ENCODE measurements at places on chromosomes 2 and 18. TPM values are rescaled to one million over a fixed set of nuclear protein-coding genes. Genes with fewer than 3 reads are reported as not detected.

GRCh38 chr2:233379034-233379433, 24.7 kb downstream of the DGKD start:
- no peak overlapping the region for H3K27ac ChIP-seq
- no peaks in the 10 kb centered on the region for H3K27me3 ChIP-seq
- no peaks in the 10 kb centered on the region for H3K4me1 ChIP-seq
- DNase-seq: no peak
- H3K4me3 ChIP-seq: no peak overlapping the region

STARD6 gene
- total RNA-seq: not detected

DNA sequence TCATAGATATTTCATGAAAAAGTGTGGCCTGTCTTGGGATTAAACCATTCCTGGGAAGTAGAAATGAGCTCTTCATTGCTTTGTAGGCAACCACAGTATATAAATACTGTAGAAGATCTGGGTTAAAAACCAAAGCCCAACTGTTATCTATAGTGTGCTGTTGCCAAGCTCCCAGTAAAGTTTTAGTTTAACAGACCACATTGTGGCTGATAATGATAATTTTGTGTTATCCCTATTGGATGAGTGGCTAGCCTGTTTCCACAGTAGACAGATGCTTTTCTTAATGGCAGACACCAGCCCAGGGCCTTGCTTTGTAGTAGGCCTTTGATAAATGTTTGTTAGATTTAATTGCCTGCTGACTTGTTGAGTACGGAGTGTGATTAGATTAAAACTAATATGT, 52.1 kb downstream of the FMNL2 start:
- H3K27ac ChIP-seq: no peak overlapping the region
- H3K4me1 ChIP-seq: no peaks in the 10 kb centered on the region
- H3K36me3 ChIP-seq: no peaks in the 10 kb centered on the region
- no peaks in the 10 kb centered on the region for H3K27me3 ChIP-seq
- DNase-seq: no peak
- H3K4me3 ChIP-seq: no peak overlapping the region

VWC2L gene
- not detected for total RNA-seq

GLI2 gene
- total RNA-seq: 0.39 TPM

DNA sequence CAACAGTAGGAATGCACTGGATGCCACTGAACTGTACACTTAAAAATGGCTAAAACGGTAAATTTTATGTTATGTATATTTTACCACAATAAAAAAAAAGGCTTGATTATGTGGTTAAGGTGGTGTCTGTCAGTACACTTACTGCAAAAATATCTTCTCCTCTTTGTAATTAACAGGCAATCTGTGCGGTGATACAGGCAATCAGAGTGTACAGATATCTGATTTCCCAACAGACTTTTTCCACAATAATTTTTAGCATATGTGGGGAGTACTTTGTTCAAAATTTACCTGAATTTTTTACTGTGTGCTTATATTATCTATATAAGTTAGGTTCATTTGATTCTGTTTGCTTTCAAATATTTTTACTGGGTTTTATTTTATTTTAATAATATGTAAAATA, 175.0 kb upstream of the PGAP1 start:
- no peak for DNase-seq
- H3K27ac ChIP-seq: no peak overlapping the region
- H3K27me3 ChIP-seq: no peaks in the 10 kb centered on the region
- H3K36me3 ChIP-seq: no peaks in the 10 kb centered on the region

KCNG2 gene
- 0.16 TPM for total RNA-seq

DNA sequence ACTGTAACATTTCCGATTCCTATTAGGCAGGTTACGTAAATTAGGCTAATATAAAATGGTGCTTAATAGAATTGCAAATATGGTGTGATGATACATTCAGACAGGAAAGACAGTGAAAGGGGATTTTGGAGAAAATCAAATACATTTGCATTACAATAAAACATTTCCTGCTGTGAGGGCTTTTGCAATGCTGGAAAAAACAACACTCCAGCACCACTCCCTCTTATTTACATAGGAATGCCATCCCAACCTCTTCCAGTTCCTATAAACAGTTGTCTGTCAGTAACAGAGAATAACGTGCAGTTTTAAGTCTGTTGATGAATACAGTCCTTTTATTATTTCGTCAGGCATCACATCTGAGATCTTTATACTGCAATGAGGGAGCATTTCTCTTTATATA, 298.8 kb upstream of the FANCL start:
- no peak overlapping the region for H3K4me3 ChIP-seq
- no peaks in the 10 kb centered on the region for H3K36me3 ChIP-seq
- no peak overlapping the region for H3K27ac ChIP-seq
- DNase-seq: no peak
- H3K4me1 ChIP-seq: no peaks in the 10 kb centered on the region
- H3K27me3 ChIP-seq: peaks cover 3% of the 10 kb centered on the region

- no peaks in the 10 kb centered on the region for H3K36me3 ChIP-seq
- H3K27ac ChIP-seq: no peak overlapping the region
- H3K4me3 ChIP-seq: no peak overlapping the region
- H3K4me1 ChIP-seq: no peaks in the 10 kb centered on the region
Measured at GRCh38 chr2:50431958-50432650, 599.8 kb downstream of the NRXN1 start.

DNA sequence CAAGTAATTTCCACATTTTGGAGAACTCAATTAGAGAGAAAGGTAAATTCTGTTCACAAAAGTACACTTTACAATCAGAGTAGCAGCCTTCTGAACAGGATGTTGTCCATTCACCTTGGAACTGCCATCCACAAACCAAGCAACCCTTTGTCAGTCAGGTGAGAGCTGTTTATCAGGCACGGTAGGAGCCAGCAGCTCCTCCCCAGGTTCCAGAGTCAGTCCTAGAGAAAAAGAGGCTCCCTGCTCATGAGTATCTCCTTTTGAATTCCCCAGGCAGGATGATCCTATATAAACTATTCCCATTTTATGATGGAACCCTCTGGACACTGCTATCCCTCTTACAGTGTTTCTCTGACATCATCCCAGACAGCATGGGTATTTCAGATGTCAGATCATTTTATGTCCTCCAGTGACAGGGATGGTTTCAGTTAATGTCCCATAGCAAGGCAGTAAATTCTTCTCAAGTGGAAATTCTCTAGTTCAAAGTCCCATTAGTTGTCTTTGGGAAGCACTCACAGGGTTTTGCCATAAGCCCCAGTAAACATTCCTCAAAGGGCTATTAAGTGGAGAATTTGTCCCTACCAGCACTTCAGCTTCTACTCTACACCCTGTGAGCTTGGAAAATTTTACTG, 34.5 kb upstream of the CSRNP3 start:
- no peak overlapping the region for H3K27ac ChIP-seq
- DNase-seq: no peak

- no peaks in the 10 kb centered on the region for H3K4me1 ChIP-seq
- H3K27me3 ChIP-seq: no peaks in the 10 kb centered on the region
- H3K27ac ChIP-seq: no peak overlapping the region
- no peaks in the 10 kb centered on the region for H3K36me3 ChIP-seq
- no peak overlapping the region for H3K4me3 ChIP-seq
Measured at GRCh38 chr2:103529798-103530502, 768.1 kb downstream of the TMEM182 start.

- no peak overlapping the region for H3K4me3 ChIP-seq
- no peaks in the 10 kb centered on the region for H3K4me1 ChIP-seq
- no peaks in the 10 kb centered on the region for H3K27me3 ChIP-seq
Measured at GRCh38 chr2:109102588-109103233, 26.3 kb upstream of the SH3RF3 start.

DNA sequence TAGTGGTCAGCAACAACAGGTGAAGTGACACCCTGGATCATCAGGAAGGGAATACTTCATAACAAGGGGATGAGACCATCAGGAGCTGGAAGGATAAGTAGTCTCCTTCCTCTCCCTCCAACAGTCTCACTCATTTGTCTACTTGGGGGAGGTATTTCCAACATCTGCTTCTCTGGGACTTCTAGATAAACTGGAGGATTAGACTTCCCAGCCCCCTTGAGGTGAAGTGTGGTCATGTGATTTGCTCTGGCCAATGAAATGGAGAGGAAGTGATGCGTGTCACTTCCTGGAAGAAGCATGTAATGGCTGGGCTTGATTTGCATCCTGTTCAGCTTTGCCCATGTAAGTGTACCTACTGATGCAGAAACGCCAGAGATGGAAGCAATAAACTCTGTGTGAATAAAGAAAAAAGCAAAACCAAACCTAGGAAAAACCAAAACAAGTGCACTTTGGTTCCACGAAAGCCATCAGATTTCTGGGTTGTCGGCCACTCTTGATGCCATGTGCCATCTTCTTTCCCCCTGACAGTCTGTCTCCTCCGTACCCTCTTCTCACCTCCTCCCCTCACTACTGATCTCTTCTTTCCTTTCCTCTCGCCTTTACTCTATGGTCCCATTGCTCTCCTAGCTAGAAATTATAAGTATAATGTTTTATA, 76.1 kb upstream of the DNMT3A start:
- no peaks in the 10 kb centered on the region for H3K4me1 ChIP-seq
- no peak overlapping the region for H3K4me3 ChIP-seq
- no peak overlapping the region for H3K27ac ChIP-seq

DNA sequence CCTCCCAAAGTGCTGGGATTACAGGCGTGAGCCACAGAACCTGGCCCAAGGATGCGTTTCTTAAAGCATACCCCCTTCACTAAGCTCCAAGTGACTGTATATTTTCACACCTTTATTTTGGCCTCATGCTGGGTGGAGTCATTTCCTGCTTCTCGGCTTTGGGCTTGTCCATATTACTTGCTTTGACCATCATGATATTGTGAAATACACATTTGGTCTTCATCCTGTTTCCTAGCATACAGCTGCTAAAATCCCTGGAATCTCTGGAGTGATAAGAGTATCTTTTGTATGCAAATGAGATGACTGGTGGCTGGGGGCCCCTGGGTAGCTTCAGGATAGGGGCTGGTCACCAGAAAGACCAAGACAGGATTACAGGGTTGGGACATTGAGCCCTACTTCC, 17.6 kb upstream of the COLEC12 start:
- no peak overlapping the region for H3K4me3 ChIP-seq
- no peaks in the 10 kb centered on the region for H3K36me3 ChIP-seq
- DNase-seq: no peak
- no peak overlapping the region for H3K27ac ChIP-seq
- H3K27me3 ChIP-seq: no peaks in the 10 kb centered on the region

BOD1L2 gene
- total RNA-seq: not detected

C2orf66 gene
- not detected for total RNA-seq

DNA sequence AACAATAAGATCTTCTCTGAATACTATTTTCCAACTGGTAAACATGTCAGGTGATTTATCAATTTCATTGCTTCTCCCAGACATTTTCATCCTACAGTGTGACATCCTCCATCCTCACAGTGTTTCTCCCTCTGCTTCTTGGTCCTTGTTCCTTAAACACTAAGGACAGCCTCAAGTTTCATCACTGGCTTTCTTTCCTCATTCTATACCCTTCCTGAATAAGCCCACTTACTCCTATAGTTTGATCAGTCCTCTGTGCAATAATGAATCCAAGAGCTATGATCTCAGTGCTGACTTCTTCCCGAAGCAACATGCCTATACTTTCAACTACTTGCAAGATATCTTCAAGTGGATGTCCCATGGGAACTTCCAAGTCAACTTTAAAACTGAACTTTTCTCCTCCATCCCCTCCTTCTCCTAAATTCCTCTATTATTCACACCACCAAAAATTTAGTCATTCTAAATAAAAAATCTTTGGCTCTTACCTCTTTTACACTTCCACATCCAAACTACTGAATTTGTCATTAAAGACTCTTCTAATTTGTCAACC, 87.6 kb downstream of the FAM228A start:
- no peaks in the 10 kb centered on the region for H3K27me3 ChIP-seq
- no peaks in the 10 kb centered on the region for H3K4me1 ChIP-seq
- no peak overlapping the region for H3K4me3 ChIP-seq
- no peak overlapping the region for H3K27ac ChIP-seq
- DNase-seq: no peak

CENPA gene
- total RNA-seq: 1.5 TPM

- no peak for DNase-seq
- no peak overlapping the region for H3K4me3 ChIP-seq
- H3K27ac ChIP-seq: no peak overlapping the region
- no peaks in the 10 kb centered on the region for H3K4me1 ChIP-seq
Measured at GRCh38 chr2:55917117-55917516, 6.5 kb downstream of the EFEMP1 start.

DNA sequence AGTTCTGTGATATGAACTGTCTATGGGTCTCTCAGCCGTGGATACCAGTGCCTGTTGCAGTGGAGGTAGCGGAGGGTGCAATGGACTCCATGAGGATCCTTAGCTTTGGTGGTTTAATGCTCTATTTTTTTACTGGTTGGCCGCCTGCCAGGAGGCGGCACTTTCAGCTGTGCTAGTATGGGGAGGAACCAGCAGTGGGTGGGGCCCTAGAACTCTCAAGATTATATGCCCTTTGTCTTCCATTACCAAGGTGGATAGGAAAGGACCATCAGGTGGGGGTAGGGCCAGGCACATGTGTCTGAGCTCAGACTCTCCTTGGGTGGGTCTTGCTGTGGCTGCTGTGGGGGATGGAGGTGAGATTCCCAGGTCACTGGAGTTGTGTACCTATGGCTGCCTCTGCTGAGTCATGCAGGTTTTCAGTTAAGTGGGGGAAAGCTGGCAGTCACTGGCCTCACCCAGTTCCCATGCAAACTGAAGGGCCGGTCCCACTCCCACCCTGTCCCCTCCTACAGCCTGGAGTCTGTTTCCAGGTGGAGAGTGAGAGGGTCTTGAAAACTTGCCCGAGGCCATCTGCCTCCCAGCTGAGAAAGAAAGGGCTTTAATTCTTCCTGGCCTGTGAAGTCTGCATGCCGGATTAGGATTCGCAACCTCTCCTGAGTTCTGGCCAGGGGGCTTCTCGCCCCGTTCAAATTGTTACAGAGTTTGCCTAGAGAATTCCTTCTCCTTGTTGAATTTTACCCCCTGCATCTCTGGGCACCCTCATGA, 14.5 kb downstream of the KCNS3 start:
- no peaks in the 10 kb centered on the region for H3K27me3 ChIP-seq
- no peaks in the 10 kb centered on the region for H3K4me1 ChIP-seq
- no peak for DNase-seq

DNA sequence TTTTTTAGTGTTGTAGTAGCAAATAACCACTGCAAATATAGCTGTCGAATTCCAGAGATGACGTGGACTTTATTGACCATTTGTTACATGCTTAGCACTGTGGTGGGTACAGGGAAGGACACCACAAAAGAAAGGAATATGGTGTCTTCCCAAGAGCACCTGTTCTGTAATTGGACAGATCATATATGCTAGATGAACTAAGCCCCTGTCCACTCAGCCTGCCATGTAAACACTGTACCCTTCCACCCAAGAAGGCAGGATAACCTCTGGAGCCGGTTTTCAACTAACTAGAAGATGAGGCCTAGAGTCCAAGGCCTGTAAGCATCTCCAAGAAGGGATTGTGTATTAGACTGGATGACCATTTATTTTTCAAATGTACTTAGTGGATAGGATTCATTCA, 44.1 kb downstream of the COX7A2L start:
- no peaks in the 10 kb centered on the region for H3K4me1 ChIP-seq
- no peaks in the 10 kb centered on the region for H3K27me3 ChIP-seq
- H3K36me3 ChIP-seq: peaks cover 77% of the 10 kb centered on the region
- DNase-seq: no peak

GRCh38 chr2:62313449-62314227, 117.7 kb downstream of the B3GNT2 start:
- H3K27ac ChIP-seq: peak overlapping the region; percentile 22
- DNase-seq: no peak
- peaks cover 10% of the 10 kb centered on the region for H3K4me1 ChIP-seq
- H3K27me3 ChIP-seq: no peaks in the 10 kb centered on the region

- no peak for DNase-seq
- H3K27ac ChIP-seq: no peak overlapping the region
- no peaks in the 10 kb centered on the region for H3K36me3 ChIP-seq
- no peaks in the 10 kb centered on the region for H3K4me1 ChIP-seq
Measured at GRCh38 chr18:8121942-8122480, 487.2 kb upstream of the RAB12 start.

- H3K4me3 ChIP-seq: no peak overlapping the region
- H3K4me1 ChIP-seq: no peaks in the 10 kb centered on the region
- H3K27me3 ChIP-seq: no peaks in the 10 kb centered on the region
- DNase-seq: no peak
- H3K27ac ChIP-seq: no peak overlapping the region
Measured at GRCh38 chr2:122341007-122341406, 585.6 kb downstream of the TSN start.

Measured in heart right ventricle (tissue), 16 donors.